ENCODE measurements at places on chromosomes 2 and 18.
A peak's percentile ranks its signal among the peaks of the same experiment; 100 is the strongest.

DNA sequence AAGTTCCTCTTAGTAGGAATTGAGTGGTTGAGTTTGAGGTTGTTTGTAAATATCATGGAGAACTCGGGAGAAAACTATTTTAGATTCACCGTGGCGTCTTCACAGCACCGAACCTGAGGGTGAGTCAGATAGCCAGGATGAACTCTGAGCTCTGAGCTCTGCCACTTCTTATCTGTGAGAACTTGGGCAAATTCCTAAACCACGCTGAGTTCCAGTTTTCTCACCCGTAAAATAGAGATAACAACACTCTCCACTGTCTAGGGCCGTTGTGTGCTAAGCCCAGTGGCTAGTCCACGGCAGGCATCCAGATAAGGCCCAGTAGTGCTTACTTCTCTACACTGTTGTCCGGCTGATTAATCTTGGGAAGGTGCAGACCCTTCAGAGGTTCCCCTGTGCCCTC is 7.0 kb downstream of the KIF5C start:
- DNase-seq: no peak

- DNase-seq: no peak
These were observed 45.7 kb upstream of the FAM171B start for GRCh38 chr2:186648130-186648529.

DNA sequence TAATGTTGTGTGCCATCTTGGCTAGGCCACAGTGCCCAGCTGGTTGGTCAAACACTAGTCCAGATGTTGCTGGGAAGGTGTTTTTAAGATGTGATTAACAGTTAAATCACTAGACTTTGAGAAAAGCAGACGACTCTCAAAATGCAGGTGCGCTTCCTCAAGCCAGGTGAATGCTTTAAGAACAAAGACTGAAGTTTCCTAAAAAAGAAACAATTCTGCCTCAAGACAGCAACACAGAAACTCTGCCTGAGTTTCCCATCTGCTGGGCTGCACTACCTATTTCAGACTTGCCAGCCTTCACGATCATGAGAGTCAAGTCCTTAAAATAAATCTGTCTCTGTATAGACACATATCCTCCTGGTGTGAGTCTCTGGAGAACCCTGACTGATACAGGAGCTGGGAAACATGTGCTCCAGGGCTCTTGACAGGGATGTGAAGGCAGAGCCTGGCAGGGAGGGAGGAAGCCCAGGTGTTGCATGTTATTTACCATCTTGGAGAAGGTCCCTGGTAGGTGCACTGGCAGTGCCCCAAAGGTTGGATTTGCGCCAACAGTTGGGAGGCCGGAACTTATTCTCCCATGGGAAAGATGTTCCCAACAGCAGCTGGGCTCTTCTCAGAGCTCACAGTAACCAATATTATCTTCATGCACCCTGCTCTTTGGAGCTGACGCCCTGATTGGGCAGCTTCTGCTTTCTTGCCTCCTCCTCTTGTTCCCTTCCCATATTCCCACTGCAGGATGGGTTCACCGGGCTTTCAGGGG is 43.9 kb downstream of the ST6GAL2 start:
- DNase-seq: peak; percentile 80

DNA sequence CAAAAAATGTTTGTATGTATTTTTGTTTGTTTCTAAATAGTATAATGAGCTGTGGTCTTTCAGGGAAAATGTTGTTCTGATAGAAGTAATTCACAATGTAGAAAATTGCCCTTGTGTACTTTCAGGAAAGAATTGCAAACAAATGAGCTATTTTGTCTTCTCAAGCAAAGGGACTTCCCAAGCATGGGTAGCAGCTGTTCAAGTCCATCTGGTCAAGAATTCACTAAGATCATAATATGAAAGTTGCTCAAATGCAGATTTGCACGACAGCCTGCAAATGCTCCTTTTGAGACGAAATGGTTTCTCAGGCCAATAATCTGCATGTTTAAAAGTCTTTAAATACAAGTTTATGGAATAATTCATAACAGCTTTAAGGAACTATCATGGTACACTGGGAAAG is 51.9 kb upstream of the HNMT start:
- no peak for DNase-seq

GRCh38 chr2:66437691-66438497 is 3.0 kb downstream of the MEIS1 start:
- no peak for DNase-seq

DNA sequence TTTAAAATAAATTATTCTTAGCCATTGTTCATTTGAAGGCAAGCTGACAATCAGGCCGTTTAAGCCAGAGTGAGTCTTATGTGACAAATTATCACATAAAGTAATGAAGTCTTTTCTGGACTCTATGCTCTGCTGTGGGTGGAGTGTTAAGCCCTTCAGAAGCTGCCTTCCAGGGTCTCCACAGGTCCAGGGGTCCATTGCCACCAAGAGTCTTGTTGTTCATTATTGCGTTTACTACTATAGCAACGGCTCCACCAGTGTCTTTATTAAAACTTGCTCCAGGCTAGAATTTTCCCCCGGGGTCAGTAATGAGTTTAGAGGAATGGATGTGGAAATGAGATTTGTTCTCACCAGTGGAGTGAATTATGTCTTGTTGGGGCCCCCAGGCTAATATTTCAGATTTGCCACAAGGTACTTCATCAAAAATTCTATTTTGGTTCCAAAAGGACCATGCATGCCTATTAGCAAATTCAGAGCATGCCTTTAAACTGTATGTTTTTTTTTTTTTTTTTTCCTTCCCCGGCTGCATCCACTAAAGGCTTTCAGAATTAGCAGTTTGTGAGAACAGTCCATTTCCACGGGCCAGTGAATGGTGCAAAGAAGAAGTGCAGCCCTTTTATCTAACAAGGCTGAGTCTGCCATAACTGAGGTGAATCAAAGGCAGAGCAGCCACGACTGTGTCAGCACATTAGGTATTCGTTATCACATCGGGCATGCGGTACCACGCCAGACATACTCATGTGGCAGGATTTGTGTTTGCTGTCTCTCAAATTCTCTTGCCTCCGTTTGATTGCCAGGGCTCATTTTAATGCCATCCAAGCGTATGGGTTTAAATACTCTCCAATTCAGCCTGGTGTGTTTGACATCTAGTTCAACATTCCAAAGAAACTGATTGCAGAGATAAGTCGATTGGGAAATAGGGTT is 26.2 kb upstream of the LRRTM1 start:
- no peak for DNase-seq

DNA sequence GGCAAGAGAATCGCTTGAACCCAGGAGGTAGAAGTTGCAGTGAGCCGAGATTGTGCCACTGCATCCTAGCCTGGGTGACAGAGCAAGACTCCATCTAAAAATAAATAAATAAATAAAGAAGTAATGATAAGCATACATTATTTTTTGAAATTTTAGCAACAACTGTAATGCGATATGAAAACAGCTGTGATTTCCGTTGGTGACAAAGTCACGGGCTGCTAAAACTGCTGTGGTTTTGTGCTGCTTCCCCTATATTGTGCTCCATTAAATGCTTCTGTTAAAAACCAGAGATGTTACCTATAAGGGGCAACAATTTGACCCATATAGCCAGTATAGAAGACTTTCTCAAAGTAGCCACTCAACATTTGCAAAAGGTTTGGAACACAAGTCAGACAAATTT is 8.3 kb downstream of the TRIM54 start:
- no peak for DNase-seq
